Kidney (tissue), 22 donors: ENCODE measurements at places on chromosomes 2 and 18. TPM values are rescaled to one million over a fixed set of nuclear protein-coding genes. Genes with fewer than 3 reads are reported as not detected.

TMEM163 gene
- polyA plus RNA-seq = 2.6 TPM

DNA sequence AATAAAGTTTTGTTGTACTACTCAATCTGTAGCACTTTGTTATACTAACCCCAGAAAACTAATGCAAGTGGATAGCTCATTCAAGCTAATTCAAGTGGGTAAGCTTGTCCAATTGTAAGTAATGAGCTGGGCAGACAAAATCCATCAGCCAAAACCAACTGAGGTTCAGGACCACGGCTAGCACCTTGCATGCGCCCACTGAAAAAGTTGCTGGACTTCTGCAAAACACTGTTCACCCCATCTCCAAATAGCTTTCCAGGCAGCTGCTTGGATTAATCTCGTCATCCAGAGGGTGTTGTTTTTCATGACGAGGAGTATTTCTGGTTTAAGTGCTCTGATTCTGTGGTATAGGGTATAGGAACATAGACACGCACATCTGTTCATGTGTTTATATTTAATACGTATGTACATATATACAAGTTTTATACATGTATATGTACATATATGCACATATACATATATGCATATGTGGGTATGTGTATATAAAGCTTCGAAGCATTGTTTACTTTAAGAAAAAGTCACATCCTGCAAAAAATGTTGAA lies 307.5 kb downstream of the GALR1 start:
- no peaks in the 10 kb centered on the region for H3K4me1 ChIP-seq
- no peak for DNase-seq
- H3K27ac ChIP-seq = no peak overlapping the region
- H3K4me3 ChIP-seq = no peak overlapping the region

HPCAL1 gene
- 121 TPM for polyA plus RNA-seq

ONECUT2 gene
- polyA plus RNA-seq = 0.02 TPM

DNA sequence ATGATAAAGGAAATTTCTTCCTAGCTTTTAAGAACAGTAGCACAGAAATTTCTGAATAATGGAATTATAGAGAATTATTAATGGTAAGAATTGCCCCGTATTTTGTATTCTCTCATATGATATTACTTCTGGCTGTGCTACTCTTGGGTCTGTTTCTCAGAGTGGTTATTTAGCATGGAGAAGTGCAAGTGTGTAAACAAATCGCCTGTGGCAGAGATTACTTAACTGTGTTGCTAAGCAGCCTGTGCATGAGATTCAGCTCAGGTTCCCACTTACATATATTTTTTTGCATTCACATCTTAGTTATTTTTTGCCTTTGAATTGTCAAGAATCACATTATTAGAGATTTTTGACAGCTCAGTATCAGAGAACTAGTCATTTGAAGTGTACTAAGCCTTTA lies 80.1 kb upstream of the NFATC1 start:
- no peaks in the 10 kb centered on the region for H3K27me3 ChIP-seq
- no peak overlapping the region for H3K27ac ChIP-seq
- peaks cover 6% of the 10 kb centered on the region for H3K36me3 ChIP-seq
- no peaks in the 10 kb centered on the region for H3K4me1 ChIP-seq
- DNase-seq = no peak
- no peak overlapping the region for H3K4me3 ChIP-seq

DNA sequence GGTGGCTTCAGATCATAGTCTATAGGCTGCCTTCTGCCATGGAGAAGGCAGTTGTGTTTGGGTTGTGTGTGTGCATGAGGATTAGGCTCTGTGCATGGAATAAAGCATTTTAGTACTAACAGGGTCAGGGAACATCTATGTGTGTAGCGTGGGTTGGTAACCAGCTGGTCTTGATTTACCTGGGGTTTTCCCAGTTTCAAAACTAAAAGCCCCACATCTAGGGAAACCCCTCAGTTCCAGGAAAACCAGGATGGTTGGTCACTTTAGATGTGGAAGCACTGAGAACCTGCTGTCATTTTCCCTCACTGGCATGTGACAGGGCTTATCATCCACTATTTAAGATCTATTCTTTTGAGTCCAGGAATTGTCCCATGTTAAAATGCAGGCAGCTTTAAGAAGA lies 116.3 kb downstream of the POLE4 start:
- H3K4me3 ChIP-seq = no peak overlapping the region
- no peaks in the 10 kb centered on the region for H3K4me1 ChIP-seq
- no peak for DNase-seq
- H3K27ac ChIP-seq = no peak overlapping the region

CD8B gene
- not detected for polyA plus RNA-seq

DNA sequence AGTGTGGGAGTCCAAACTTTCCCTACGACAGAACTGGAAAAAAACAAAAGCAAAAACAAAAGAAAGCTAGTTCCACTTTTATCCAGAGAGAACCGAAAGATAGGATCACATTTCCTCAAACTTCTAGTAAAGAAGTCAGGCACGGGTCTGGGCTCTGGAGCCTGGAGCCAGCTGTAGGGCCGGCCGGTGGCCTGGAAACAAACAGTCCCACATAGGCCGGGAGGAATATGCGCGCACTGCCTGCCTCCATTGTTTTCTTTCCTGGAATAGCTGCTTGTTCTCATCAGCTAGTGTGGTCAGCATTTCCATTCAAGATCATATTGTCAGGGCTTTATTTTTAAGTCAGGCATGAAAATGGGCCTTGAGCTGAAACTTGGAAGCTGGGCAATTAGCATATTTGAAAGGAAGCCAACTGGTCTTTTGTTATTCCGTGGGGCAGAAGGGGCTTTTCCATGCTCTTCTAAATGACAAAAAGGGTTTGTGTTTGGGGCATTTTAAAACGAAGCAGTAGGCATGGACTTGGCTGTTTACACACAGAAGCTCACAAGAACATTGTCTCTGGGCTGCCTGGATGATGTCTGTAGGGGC lies 58.7 kb upstream of the RFX8 start:
- H3K27me3 ChIP-seq = no peaks in the 10 kb centered on the region
- no peak for DNase-seq
- H3K27ac ChIP-seq = no peak overlapping the region
- no peaks in the 10 kb centered on the region for H3K36me3 ChIP-seq

GRCh38 chr18:49225160-49225559 lies 235.3 kb downstream of the DYM start:
- no peak for DNase-seq
- H3K27ac ChIP-seq = no peak overlapping the region
- no peak overlapping the region for H3K4me3 ChIP-seq
- H3K36me3 ChIP-seq = no peaks in the 10 kb centered on the region
- no peaks in the 10 kb centered on the region for H3K27me3 ChIP-seq

DNA sequence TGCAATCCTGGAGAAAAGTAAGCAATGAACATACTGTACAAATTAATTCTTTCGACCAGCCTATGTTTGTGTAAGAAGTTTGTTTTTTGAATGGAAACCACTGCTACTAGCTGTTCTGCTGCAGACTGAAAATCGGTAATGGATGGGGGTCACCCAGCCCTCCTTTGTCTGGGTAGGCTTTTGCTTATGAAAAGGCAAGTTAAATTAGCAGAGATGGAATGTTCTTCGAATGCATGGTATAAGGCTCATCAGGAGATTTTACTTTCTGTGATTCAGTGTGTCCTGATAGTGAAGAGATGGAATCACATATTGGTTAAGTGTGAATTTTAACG lies 53.8 kb downstream of the EEF1B2 start:
- no peaks in the 10 kb centered on the region for H3K36me3 ChIP-seq
- peak overlapping the region; percentile 44 for H3K4me3 ChIP-seq
- DNase-seq = no peak
- H3K4me1 ChIP-seq = no peaks in the 10 kb centered on the region

HMSD gene
- polyA plus RNA-seq = not detected

DNA sequence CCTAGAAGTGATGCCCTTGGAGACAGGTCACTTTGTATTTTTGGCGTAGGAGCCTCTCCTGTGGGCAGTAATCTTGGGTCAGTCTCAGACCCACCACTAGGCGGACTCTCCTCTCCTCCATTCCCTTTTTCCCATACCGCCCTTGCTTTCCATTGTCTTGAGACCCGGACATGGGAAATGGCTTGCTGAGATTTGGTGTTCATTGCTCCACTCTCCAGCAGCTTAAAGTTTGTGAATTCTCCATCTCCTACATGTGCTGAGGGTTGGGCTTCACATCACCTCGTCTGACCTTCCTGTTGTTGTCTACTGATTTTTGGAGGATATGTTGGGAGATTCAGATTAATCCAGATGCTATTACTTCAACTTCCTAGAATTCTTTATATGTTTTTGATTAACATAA lies 159.2 kb upstream of the RAB12 start:
- H3K36me3 ChIP-seq = no peaks in the 10 kb centered on the region
- DNase-seq = no peak
- H3K4me3 ChIP-seq = no peak overlapping the region
- H3K27me3 ChIP-seq = no peaks in the 10 kb centered on the region

DNA sequence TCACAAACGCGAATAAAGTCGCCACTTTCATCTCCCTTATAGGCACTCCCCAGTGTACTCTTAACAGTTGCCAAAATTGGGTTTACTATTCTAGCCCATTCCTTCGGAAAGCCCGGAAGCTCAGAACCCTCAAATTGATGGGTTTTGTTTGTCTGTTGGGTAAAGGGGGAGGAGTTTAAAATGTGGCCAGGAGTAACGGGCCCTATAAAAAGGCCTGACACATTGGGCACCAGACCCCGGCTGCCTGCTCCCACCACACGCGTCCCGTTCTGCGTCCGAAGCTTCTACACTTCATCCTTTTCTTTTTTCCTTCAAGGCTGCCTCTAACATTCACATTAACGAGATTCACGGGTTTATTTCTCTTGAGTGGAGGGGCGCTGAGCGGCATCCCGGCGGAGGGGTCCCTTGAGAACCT lies 837 bp downstream of the NHEJ1 start:
- no peak overlapping the region for H3K27ac ChIP-seq
- H3K27me3 ChIP-seq = no peaks in the 10 kb centered on the region
- H3K4me3 ChIP-seq = peak overlapping the region; percentile 25

- H3K27ac ChIP-seq = no peak overlapping the region
- peaks cover 3% of the 10 kb centered on the region for H3K36me3 ChIP-seq
- DNase-seq = no peak
- no peaks in the 10 kb centered on the region for H3K4me1 ChIP-seq
These were observed 81.5 kb downstream of the DPP4 start for GRCh38 chr2:161992531-161992930.

- H3K27ac ChIP-seq = no peak overlapping the region
- no peak for DNase-seq
- H3K4me3 ChIP-seq = no peak overlapping the region
- H3K27me3 ChIP-seq = no peaks in the 10 kb centered on the region
- H3K36me3 ChIP-seq = no peaks in the 10 kb centered on the region
These were observed 17.0 kb upstream of the CRYBA2 start for GRCh38 chr2:219010162-219010756.

- H3K27ac ChIP-seq = no peak overlapping the region
- H3K36me3 ChIP-seq = no peaks in the 10 kb centered on the region
- H3K4me1 ChIP-seq = no peaks in the 10 kb centered on the region
- no peak overlapping the region for H3K4me3 ChIP-seq
These were observed 790.5 kb upstream of the ID2 start for GRCh38 chr2:7891312-7891711.

- H3K4me3 ChIP-seq = no peak overlapping the region
- H3K36me3 ChIP-seq = no peaks in the 10 kb centered on the region
- H3K27me3 ChIP-seq = no peaks in the 10 kb centered on the region
- peak; percentile 28 for DNase-seq
- H3K27ac ChIP-seq = peak overlapping the region; percentile 39
These were observed 11.8 kb downstream of the MAPRE3 start for GRCh38 chr2:26982102-26982742.

SLC5A7 gene
- polyA plus RNA-seq = 0.75 TPM

DNA sequence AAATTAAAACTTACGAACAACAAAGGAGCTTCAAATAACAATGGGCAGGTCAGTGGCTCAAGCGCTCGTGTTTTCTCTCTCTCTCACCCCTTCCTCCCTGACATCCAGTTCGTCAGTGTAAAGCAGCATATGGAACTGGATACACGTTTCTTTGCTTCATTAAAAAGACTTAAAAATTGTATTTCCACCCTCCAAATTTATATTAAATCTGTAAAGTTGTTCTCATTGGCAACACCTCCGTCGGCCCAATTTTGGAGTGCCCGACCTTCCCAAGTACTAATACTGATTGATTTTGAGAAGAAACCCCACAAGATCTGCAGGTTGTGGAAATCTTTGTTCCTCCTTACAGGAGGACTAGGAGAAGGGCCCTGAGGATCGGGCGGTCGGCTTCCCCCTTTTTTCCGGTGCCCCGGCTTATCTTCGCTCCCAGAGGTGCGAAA lies 2.2 kb downstream of the TBR1 start:
- no peak overlapping the region for H3K27ac ChIP-seq
- no peaks in the 10 kb centered on the region for H3K4me1 ChIP-seq
- no peak overlapping the region for H3K4me3 ChIP-seq
- H3K27me3 ChIP-seq = peaks cover 88% of the 10 kb centered on the region
- no peak for DNase-seq

CNGA3 gene
- polyA plus RNA-seq = not detected

LOXHD1 gene
- not detected for polyA plus RNA-seq

POTEI gene
- not detected for polyA plus RNA-seq

DNA sequence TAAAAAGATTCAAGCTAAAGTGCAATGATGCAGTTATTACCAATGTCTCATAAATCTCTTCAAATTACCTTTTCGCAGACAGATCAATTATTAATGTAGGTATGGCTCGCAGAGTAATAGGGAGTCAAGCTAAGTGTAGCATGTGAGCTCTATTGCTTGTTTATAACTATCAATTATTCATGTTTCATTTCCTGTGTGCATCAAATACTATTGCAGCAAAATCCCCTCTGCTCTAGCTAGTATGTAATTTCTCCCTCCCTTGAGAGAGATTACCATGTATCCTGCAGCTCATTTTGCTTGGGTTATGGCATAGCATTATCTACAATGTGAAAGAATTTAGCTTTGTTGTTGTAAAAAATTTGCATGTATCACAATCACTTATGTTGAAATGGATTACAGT lies 65.6 kb upstream of the SCN1A start:
- H3K27ac ChIP-seq = no peak overlapping the region
- no peaks in the 10 kb centered on the region for H3K36me3 ChIP-seq
- no peak overlapping the region for H3K4me3 ChIP-seq
- H3K27me3 ChIP-seq = no peaks in the 10 kb centered on the region
- DNase-seq = no peak

MAP2 gene
- 3.6 TPM for polyA plus RNA-seq

DNA sequence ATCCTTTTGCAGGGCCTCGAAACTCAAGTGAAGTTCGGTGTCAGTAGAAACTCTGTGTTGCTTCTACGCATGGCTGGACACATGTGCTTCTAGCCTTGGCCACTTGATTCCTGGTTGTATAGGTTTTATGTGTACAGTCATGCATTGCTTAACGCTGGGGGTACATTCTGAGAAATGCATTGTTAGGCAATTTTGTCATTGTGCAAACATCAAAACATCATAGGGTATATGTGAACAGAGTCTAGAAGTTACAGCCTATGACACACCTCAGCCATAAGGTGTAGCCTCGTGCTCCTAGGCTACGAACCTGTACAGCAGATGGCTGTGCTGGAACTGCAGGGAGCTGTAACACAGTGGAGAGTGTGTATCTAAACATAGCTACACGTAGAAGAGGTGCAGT lies 39.4 kb downstream of the TMEM18 start:
- DNase-seq = no peak
- H3K27me3 ChIP-seq = no peaks in the 10 kb centered on the region
- no peak overlapping the region for H3K4me3 ChIP-seq
- H3K36me3 ChIP-seq = no peaks in the 10 kb centered on the region

NLRC4 gene
- polyA plus RNA-seq = 0.49 TPM

CRYBA2 gene
- polyA plus RNA-seq = not detected

ZC3H6 gene
- polyA plus RNA-seq = 1.4 TPM

GRCh38 chr18:61082976-61083630 lies 250.1 kb upstream of the CDH20 start:
- no peaks in the 10 kb centered on the region for H3K4me1 ChIP-seq
- no peak for DNase-seq
- no peaks in the 10 kb centered on the region for H3K36me3 ChIP-seq
- no peak overlapping the region for H3K27ac ChIP-seq
- no peaks in the 10 kb centered on the region for H3K27me3 ChIP-seq
- H3K4me3 ChIP-seq = no peak overlapping the region

TOGARAM2 gene
- 1.4 TPM for polyA plus RNA-seq

FABP1 gene
- 1,596 TPM for polyA plus RNA-seq
